ENCODE measurements at places on chromosomes 7 and 10.

DNA sequence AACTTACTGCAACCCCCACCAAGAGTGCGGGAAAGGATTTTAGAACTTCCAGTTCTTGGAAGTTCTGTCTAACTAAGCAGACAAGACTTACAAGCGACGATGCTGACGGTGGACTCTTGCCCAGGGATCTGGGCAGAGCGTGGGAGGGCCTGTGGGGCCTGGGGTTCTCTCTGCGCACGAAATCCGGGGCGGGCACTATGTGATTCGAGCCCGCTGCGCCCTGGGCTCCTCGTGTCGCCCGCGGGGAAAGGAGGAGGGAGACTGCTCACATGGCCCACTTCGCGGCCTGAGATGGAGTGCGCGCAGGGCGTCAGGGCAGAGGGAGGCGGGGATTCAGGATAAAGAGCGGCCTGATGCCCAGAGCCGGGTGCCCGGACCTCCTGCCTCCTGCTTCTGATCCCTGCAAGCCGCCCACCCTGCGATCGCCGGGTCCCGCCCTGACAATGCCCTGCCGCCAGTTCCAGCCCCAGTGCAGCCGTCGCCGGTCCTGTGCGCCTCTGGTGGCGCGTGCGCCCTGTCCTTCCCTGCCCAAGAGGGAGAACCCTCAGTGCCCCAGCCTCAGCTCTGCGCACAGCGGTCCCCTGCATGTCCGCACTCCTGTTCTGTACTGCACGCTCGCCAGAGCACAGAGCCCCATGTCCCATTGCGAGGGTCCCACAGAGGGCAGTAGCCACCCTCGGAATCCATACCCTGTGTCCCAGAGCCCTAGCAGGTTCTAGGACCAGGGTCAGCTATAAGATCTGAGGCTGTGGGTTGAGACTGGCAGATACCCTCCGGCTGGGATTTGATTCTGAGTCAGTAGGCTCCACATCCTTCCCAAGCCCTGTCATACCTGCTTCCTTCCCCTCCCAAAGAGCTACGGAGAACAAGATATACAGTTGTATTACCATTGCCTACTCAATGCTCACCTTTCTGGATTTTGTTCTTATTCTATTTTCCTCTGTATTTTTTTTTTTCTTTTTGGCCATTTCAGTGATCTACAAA lies 99.4 kb upstream of the TMEM106B start:
- DNase-seq, result no peak

DNA sequence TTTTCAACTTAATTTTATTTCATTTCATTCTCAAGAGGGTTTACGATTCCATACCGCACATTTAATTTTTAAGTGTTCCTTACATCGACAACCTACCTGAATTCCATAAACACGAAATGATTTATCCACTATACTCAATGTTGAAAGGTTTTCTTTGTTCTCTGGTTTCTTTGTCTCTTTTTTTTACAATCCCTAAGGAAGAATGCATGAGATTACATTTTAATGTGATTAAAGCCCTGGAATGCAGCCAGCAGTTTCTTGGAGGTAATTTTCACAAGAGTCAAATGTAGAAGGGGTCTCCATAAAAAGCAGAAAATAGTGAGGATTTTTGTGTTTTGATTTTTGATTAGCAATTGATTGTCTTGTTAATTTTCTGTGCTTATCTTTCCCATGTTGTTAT lies 59.2 kb upstream of the ADCY1 start:
- DNase-seq, result no peak

- DNase-seq, result no peak
Observed at GRCh38 chr10:132974249-132974796, 32.0 kb upstream of the CFAP46 start.

DNA sequence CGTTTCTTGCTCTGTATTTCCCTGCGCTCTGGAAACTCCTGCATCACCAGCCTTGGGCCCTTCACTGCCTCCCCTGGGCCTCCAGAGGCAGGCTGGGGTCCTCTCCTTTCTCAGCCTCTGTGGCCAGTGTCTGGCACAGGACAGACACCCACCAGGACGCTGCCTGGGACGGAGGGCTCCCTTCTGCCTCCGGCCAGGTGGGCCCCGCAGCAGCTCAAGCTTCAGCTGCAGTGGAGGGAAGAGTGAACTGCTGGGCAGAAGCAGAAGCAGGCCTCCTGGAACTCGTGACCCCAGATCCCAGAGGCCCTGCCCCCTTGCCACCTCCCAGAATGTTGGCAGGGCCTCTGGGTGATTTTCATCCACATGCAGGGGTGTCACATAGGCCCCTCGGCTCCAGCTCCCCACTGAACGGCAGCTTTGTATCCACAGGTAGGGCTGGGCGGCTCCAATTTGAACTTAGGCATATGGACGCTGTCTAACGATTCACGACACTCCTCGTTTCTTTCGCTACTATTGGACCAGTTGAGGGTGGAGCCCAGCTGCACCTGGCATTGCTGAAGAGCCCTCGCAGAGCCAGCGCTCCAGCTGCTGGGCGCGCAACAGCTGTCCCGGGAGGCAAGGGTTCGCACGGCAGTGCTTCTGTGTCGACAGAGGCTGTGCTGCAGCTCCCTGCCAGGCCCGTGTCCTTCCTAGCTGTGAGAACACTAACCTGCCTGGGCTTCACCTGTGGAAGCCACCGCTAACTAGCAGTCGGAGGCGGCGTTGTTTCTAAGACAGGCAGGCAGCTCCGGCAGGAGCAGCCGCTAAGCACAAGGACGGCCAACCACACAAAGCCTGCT lies 18.4 kb upstream of the GPR146 start:
- no peak for DNase-seq

DNA sequence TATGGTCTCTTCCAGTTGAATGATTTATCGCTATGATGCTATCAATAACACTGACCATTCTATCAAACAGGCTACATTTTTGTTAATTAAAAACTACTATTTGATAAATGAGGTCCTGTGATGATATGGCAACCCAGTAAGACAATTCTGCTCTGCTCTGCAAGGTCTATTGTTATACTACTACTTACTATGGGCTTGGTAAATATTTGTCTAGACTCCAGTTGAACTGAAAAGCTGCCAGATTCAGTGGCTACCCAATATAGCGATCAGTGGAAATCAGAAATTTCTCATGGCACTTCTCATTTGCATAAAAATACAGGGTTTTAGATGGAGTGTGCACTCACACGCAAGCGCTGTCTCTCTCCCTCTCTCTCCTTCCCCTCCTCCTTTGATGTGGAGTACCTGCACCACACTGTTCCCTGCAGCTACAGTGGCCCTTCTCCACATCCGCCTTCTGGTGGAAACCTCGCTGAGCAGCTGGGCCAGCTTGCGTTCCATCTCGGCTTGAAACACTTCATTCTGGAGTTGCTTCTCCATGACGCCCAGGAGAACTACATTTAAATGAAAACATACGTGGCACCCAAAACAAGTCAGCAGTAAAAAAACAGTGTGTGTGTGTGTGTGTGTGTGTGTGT lies 77.9 kb downstream of the KIAA1549 start:
- DNase-seq, result peak; percentile 90

GRCh38 chr7:42128703-42129102 lies 108.3 kb downstream of the GLI3 start:
- DNase-seq, result no peak

DNA sequence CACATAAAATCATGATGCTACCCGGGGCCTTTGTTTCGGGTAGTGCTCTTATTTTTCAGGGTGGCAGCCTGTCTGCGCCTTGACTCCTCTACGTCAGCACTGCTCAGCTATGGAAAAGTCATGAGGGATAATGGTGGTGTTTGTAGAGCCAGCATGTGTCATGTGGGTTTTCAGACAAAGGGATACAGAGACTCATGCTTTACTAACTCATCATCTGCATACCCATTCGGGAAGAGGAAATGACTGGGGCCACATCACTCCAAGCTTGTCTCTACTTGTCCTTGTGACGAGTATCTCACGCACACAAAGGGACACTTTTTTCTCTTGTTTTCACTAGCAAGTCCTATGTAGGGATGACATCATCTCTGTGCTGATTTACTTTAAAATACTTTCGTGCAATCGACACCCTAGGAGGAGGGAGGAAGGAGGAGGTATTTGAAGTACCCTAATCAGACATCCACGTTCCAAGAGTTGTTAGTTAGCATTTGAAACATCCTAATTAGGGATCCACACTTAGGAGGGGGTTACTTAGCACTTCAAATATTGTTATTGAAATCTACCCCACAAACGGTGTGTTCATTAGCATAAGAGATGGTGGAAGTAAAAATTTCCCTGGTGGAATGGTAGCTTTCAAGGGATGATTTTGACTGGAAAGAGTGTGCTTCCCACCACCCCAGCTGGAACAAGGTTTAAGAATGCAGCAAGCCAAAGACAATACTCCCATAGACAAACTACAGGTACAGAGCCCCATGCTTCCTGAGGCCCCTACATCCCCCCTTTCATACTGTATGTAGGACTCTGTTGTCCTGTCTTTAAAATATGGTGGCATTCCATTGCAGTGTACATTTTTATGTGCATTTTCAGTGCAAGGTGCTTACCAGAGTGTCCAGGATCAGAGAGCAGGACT lies 52.0 kb downstream of the THNSL1 start:
- DNase-seq, result no peak

DNA sequence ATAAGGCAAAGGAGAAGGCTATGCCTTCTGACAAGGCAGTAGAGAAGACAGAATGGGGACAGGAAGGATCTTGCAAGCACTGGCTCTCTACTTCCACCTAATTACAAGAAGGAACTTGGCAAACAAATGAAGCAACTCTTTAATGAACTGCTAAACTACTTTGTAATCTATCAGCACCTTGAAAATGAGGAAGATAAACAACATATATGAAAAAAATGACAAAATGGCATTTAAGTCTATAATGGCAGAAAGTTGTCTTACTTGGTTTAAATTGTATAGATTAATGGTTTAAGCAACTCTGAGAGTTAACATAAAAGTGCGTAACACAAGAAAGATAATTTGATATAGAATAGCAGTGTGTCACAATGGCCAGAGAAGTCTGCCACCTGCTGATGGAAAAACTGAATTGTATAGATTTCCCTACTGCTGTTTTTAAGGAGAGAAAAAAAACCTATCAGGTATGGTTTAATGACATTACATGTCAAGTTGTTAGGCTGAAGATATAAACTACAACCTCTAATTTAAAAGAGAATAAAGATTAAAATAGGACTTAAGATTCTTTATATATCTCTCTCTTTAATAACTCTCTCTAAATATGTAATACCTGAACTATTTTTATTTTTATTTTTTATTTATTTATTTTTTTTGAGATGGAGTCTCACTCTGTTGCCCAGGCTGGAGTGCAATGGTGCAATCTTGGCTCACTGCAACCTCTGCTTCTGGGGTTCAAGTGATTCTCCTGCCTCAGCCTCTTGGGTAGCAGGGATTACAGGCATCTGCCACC lies 11.8 kb downstream of the NT5C3A start:
- no peak for DNase-seq

- DNase-seq, result no peak
Observed at GRCh38 chr10:99234041-99234790, 1.4 kb downstream of the HPSE2 start.

DNA sequence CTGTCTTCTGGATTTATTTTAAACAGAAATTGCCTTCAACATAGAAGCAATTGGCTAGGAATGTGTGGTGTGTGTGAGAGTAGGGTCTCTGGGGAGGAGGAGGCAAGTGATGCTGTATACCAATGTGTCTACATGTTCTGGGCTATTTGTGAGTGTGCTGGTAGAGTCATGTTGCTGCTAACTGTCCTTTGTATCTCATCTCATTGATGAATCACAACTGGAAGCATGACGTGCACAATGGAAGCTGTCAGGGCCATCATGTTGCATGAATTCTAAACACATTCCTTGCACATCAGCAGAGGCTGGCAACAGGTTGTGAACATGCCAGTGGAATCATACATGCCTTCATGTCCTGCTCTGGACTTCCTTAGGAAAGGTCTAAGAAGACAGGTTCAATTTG lies 199.7 kb downstream of the BMPER start:
- no peak for DNase-seq

- DNase-seq, result no peak
Observed at GRCh38 chr10:84391326-84391725, 62.9 kb downstream of the CCSER2 start.

- DNase-seq, result no peak
Observed at GRCh38 chr7:54811846-54812254, 52.8 kb upstream of the SEC61G start.

DNA sequence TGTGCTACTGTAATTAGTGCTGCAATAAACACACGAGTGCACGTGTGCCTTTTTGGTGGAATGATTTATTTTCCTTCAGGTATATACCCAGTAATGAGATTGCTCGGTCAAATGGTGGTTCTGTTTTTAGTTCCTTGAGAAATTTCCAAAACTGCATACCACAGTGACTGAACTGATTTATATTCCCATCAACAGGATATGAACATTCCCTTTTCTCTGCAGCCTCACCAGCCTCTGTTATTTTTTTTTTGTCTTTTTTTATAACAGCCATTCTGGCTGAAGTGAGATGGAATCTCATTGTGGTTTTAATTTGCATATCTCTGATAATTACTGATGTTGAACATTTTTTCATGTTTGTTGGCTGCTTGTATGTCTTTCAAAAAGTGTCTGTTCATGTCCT lies 922.9 kb upstream of the LRRN3 start:
- DNase-seq, result no peak

GRCh38 chr7:106190589-106191330 lies 78.6 kb upstream of the SYPL1 start:
- no peak for DNase-seq

GRCh38 chr10:84226616-84227015 lies 1.3 kb upstream of the LRIT2 start:
- no peak for DNase-seq

GRCh38 chr10:7659560-7659959 lies 7.2 kb downstream of the ITIH5 start:
- no peak for DNase-seq

DNA sequence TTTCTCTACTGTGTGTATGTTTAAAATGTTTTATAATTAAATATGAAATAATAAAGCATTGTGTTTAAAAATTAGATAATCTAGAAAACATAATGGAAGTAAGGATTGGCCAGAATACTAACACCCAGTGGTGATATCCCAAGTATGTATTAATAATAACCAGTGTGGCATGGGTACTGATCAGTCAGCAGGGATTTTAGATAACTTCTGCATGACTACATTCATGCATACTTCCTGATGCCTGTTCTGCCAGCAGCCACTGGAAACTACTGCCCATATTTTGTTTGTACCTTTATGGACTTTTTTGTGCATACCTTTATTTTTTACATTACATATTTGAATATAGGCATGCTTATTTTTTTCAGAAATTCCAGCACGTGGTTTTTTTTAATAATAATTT lies 156.6 kb upstream of the TMEM196 start:
- no peak for DNase-seq

- no peak for DNase-seq
Observed at GRCh38 chr7:31368620-31369019, 28.1 kb upstream of the NEUROD6 start.

- no peak for DNase-seq
Observed at GRCh38 chr7:130127821-130128317, 57.5 kb downstream of the KLHDC10 start.

GRCh38 chr7:65925040-65925439 lies 52.2 kb downstream of the VKORC1L1 start:
- DNase-seq, result no peak

Data from stimulated activated naive CD4-positive, alpha-beta T cell (primary cell).